ENCODE measurements at places on chromosomes 7 and 10.

- DNase-seq, result no peak
Observed at GRCh38 chr7:154744256-154744860, 258.6 kb downstream of the PAXIP1 start.

DNA sequence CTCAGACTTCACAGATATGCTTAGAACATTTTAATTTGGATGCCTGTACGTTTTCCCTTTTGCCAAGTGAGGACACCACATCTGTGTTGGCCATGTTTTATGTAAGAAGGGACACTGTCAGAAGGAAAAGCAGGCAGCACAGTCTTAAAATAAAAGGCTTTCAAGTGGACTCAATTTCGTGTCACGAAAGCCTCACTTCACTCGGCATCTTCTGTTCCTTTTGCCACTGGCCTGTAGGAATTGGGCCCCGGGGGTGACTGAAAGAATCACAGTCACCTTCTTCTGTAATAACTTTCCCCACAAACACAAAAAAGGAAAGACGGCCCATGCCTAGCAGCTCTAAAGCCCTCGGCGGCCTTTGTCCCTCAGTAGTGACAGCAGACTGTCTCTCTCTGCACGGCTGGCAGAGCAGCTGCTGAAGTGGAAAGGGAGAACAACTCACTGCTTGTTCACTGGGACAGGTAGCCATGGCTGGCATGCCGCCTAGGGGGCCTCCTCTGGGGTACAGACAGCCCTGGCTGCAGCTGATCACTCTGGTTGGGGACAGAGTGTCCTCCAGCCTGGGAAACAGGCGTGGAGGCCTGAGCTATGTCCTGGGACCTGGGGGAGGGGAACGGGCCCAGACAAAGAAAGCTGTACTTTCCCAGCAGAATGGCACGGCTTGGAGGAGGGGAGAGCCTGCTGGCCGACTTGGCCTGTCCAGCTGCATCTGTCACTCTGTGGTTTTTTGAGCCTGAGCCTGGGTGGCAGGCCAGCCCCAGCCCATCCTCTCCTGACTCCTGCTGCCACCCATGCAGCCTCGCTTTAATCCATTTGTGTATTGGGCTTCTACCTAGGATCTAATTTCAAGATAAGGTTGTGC, 4.4 kb downstream of the RASSF4 start:
- no peak for DNase-seq

GRCh38 chr10:55220975-55221374, 419.9 kb upstream of the PCDH15 start:
- no peak for DNase-seq

DNA sequence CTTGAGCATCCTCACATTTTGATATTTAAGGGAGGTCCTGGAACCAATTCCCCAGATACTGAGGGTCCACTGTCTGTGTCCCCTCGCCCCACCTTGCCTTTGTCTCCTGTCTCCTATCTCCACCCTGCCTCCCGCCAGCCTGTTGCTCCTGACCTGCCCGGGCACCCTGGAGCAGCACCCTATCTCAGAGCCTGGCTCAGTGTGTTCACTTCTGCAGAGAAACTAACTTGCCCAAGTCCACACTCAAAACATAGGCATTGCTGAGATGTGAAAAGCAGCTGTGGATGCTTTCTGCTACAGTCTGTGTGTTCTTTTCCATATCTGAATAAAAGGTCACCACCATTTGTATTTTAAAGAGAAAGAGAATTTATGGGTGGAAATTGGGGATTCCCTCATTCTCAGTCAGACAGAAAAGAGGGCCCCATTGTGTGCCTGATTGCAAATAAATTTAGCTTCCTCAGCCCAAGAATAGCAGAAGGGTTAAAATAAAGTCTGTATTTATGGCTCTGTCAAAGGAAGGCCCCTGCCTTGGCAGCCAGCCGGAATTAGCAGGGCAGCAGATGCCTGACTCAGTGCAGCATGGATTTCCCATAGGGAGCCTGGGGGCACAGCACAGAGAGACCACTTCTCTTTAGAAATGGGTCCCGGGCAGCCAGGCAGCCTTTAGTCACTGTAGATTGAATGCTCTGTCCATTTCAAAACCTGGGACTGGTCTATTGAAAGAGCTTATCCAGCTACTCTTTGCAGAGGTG, 161.3 kb downstream of the EGFR start:
- DNase-seq, result no peak

- no peak for DNase-seq
Observed at GRCh38 chr10:1461016-1461415, 276.3 kb downstream of the ADARB2 start.
